Activated CD4-positive, alpha-beta T cell treated with anti-CD3 and anti-CD28 coated beads, Interleukin-2, amount 50 U/mL, for 1 hour (primary cell): ENCODE measurements at places on chromosomes 6 and 20.

DNA sequence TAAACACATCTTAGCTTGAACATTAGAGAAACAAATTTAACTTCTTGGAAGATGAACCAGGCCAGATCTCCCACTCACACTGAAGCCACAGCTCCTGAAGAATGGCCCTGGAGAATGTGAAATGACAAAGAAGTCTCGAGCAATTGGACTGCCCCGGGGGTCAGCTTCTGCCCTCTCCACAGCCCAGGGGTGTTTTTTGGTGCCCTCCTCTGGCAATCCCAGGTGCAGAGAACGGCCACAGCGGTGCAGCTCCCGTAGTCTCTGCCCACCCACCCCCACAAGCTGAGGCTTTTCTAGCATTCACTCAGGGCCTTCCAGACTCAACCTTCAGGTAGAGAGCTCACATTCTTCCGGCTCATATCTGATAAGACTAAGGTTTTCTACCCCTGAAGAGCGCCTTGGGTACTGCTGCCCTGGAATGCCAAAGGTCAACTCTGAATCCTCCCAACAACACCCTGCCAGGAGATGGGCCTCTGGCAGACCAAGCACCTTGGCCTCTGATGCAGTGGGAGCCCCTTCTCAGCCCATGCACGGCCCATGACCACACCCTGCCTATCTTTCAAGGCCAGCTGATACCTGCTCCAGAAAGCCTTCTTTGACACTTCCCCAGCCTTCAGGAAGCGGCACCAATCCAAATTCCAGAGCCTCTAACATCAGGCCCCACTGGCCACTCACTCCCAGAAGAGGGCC, 208.3 kb downstream of the SYNDIG1 start:
- DNase-seq, result no peak

GRCh38 chr20:59346061-59346460, 45.6 kb downstream of the EDN3 start:
- no peak for DNase-seq

- DNase-seq, result no peak
Measured at GRCh38 chr6:128725271-128726233, 157.4 kb upstream of the LAMA2 start.

- DNase-seq, result no peak
Measured at GRCh38 chr6:36402481-36402880, 15.0 kb upstream of the ETV7 start.
